ENCODE measurements at places on chromosomes 1 and 21.

DNA sequence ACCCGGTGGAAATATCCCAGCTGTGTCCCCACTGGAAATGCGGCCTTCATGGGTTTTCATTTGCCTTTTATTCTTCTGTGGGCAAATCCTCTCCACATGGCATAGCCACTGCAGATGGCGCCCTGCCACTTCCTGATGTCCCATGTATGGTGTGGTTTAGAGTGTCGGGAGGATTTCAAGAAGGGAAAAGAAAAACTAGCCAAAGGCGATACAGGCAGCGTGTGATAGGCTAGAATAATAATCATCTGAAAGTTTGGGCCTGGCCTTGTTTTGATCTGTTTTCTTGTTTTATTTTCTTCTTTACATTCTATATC is 123.6 kb downstream of the PEX14 start:
- no peak for DNase-seq

DNA sequence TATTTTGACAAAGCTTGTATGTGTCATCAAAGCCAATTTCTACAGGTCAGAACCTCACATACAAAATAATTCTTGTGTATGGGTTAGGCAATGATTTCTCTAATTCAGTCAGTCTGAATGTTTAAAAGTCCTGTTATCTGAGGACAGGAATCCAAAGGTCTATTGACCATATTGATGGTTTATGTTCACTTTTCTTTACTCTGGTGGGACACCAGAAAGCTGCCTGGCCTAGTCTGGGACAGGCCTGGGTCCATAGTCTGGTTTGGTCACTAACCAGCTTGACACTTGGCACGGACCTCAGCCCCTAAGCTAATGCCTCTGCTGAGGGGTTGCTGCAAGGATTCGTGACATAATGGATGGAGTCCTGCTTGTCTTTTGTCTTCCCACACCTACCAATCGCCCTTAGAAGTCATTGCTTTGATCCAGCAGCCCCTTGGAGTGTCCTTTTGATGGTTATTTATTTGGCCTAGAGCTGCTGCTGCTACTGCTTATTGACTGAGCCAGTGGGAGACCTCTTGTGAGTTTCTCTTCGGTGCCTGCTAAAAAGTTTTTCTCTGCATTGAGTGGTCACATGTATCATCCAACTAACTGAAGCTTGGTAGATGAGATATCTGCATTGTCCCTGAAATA is 15.7 kb downstream of the IFNAR2 start:
- DNase-seq: no peak

GRCh38 chr1:233389169-233389568 is 61.6 kb downstream of the MAP3K21 start:
- no peak for DNase-seq

DNA sequence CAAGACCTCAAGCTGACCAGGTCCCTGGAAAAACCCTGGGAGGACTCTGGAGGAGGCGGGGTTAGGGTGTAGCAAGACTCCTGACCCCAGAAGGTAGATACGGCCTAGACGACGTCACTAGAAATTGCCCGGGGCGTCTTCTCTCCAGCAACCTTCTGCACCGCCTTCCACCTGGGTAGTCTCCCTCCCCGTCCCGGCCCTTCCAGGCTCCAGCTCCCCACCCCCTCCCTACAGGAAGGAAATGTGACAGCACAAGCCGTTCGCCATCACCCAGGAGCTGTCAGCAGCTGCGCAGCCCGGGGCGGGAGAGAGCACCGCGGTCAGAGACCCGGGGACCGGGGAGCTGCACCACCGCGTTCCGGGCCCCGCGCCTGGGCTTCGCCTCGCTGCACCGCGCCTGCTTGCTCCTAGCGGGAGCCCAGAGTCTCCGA is 20.0 kb downstream of the SERTAD4 start:
- DNase-seq: no peak

DNA sequence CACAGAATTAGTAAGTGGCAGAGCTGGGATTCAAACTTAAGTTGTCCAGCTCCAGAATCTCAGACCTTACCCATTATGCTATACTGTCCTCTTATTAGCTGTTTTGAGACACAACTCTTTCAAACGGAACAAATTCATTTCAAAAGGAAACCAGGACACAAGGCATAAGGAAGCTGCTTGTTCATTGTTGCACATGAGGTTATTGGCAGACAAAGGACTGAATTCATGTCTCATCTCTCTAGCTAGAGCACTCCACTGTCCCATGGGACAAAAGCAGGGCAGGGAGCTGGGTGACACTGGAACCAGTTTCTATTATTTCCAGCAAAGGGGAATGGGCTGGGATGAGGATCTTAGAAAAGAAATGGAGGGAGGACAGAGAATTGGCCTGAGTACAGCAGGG is 26.4 kb downstream of the CHI3L2 start:
- DNase-seq: no peak

DNA sequence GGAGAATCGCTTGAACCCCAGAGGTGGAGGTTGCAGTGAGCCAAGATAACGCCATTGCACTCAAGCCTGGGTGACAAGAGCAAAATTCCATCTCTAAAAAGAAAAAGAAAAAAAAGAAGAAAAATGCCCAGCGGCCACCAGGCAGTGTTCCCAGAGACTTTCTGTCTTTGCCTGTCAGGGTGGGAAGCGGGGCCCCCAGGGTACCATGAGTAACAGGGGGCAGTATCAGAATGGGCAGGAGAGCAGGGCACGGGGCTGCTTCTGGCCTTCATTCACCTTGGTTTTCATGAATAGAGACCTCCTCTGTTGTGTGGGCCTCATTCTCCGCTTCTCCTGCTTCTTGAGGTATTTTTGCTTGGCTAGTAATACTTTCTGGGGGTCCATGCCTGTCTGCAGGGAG is 20.4 kb downstream of the SLC26A9 start:
- no peak for DNase-seq

GRCh38 chr1:84236256-84236655 is 65.3 kb upstream of the SAMD13 start:
- DNase-seq: no peak

DNA sequence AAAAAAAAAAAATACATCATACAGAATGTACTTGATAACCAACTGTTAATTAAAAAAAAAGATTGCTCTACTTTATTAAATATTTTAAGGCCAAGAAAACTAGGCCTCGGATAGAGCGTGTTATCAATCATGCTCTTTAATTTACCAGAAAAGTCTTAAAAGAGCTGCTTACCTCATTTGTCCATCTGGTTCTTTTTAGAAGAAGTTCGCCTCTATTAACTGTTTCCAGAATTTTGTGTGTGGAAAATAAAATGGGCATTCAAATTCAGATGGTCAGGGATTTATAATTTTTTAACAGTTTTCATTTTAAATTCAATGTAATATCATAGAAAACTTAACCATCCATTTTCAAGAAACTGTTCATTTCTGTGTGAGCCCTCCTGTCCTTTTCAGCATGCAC is 53.8 kb downstream of the KCNK1 start:
- no peak for DNase-seq

GRCh38 chr21:34810786-34811185 is 142.0 kb downstream of the CLIC6 start:
- no peak for DNase-seq

DNA sequence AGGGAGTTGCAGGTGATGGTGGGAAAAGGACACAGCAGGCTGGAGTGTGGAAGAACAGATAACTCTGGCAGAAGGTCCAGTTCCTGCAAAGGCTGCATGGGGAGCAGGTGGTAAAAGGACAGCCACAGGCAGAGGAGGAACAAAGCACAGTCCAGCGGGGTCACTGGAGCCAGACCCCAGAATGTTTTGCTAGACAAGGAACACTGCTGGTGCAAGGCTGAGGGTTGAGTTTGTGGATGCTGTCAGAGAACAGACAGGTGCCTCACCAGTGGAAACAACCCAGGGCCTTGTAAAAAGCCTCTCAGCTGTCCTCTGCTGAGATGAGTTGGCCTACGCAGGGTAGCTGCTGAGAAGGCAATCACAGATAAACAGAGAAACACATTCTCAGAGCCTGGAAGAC is 101.7 kb downstream of the SSBP3 start:
- no peak for DNase-seq

DNA sequence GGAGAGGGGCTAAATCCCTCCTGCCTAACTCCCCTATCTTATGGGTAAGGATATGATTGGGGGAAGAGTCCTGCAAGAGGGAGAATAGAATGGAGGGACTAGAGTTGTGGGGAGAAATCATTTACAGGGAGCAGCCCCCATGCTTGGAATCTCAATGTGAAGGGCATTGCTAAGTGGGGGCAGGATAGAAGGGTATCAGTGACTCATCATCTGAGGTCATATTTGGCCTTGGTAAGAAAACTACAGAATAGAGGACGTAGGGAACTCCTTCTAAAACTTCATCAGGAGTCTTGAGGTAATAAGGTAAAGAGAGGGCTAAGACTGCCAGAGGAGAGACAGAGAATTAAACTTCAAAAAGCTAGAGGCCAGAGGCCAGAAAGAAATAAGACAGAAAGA is 487 bp downstream of the HJV start:
- DNase-seq: no peak

DNA sequence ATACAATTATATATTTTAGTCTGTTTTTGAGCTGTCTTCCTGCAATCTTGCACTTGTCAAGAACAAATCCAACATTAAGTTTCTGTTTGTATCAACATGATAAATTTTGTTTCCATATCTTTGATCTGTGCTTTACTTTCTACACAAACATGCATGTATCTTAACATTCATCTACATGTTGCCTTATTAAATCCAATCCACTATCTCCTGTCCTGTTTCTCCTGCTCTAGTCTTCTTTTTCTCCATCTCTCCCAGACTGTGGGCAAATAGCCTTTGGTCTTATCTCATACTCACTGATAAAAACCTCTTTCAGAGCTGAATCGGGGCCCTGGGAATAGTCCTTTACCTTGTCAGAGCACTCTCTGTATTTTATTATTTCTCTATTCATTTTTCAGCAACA is 101.3 kb downstream of the PLPPR4 start:
- DNase-seq: no peak

- DNase-seq: no peak
These were observed 337.5 kb downstream of the LRRIQ3 start for GRCh38 chr1:73860421-73860950.

GRCh38 chr1:6674771-6675170 is 26.8 kb downstream of the DNAJC11 start:
- DNase-seq: no peak

DNA sequence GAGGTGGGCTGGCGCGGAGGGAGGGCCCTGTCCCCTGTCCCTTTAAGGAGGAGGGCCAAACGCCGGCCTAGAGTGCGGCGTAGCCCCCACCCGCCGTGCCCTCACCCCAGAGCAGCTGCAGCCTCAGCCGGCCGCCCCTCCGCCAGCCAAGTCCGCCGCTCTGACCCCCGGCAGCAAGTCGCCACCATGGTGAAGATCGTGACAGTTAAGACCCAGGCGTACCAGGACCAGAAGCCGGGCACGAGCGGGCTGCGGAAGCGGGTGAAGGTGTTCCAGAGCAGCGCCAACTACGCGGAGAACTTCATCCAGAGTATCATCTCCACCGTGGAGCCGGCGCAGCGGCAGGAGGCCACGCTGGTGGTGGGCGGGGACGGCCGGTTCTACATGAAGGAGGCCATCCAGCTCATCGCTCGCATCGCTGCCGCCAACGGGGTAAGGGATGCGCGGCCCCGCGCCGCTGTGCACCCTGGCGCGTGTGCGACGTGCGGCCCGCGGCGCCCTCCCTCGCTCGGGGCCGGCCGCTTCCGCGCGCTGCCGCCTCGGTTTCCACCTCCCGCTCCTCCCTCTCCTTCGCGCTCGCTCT is at the start of gene PGM1:
Gene PGM1 (plus strand): TSS at position 109 of the 583 bp plus-strand sequence. CDS start 78 bp downstream, at position 187.
- DNase-seq: peak; percentile 41

DNA sequence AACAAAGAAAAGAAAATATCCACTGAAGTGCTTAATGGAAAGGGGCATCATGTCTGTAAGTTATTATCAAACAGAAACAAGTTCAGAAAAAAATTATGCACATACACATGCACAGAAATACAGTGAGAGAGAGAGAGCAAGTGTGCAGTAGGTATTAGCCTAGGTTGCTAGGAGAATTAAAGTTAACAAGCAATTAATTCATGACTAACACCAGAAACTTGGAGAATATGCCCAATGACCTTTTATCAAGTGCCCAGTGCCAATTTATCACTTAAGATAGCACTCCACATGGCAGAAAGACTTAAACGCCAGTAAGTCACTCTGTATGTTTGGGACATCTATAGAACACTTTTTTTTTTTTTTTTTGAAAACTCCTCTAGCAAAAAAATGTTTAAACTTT is 56.2 kb upstream of the SLC16A1 start:
- no peak for DNase-seq

GRCh38 chr1:82562448-82562847 is 761.7 kb downstream of the ADGRL2 start:
- DNase-seq: no peak

GRCh38 chr1:54070171-54070837 is 16.9 kb downstream of the TCEANC2 start:
- DNase-seq: no peak

DNA sequence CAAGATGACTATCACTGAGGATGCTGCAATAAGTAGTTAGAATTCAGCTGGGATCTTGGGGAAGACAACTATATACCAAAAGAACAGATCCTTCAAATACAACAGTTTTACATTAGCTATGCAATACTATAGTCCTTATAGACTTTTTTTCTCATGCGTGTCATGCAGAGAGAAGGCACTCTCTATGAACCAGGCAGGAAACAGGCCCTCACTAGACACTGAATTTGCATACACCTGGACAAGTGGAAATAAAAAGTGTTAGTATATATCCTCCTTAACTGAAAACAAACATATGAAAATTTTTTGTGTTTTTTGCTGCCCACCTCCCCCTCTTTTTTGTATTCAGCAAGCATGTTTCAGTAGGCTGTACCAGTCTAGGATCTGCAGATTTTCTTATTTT is 29.9 kb downstream of the TMCO1 start:
- no peak for DNase-seq

Data from AG09319 (cell line).